ENCODE measurements at places on chromosomes 2 and 18. TPM values are rescaled to one million over a fixed set of nuclear protein-coding genes. Genes with fewer than 3 reads are reported as not detected.

Gene CYTIP
- not detected for total RNA-seq

Gene LONRF2
- 13.7 TPM for total RNA-seq

Gene SPP2
- total RNA-seq, result not detected

- no peaks in the 10 kb centered on the region for H3K27me3 ChIP-seq
- H3K36me3 ChIP-seq, result peaks cover 2% of the 10 kb centered on the region
- DNase-seq, result no peak
- H3K27ac ChIP-seq, result no peak overlapping the region
Measured at GRCh38 chr2:7225848-7226247, 308.6 kb downstream of the RNF144A start.

DNA sequence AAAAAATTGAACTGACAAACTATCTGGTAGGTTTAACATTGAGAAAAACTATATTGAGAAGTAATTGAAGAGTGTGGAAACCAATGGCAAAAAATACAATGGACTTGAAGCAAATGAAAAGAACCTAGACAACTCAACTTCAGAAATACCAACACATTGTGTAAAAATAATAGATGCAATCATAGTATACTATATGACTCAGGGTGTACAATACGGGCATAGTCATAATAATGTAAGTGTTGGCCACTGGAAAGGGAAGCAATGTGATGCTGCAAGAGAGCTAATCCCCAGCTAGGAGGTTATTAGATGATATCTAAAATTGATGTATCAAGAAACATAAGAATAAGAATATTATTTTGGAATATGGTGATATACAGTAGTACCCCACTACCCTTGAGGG lies 45.3 kb downstream of the SMAD7 start:
- H3K4me3 ChIP-seq, result no peak overlapping the region
- no peak overlapping the region for H3K27ac ChIP-seq
- DNase-seq, result no peak
- peaks cover 24% of the 10 kb centered on the region for H3K4me1 ChIP-seq

DNA sequence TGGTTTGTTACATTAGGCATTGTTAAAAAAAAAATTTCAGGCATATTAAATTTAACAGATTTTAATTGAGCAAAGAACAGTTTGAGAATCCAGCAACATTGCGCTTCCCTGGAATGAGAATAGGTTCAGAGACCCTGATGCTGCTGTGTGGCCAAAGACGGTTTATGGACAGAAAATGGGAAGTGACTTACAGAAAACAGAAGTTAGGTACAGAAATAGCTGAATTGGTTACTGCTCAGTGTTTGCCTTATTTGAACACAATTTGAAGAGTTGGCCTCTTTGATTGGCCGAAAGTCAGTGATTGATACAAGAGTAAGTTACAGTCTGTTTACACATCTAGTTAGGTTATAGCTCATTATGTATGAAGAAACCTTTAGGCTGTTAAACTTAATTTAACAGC lies 6.0 kb upstream of the NEDD4L start:
- DNase-seq, result no peak
- no peak overlapping the region for H3K4me3 ChIP-seq
- no peaks in the 10 kb centered on the region for H3K36me3 ChIP-seq
- no peak overlapping the region for H3K27ac ChIP-seq
- H3K4me1 ChIP-seq, result peaks cover 7% of the 10 kb centered on the region

DNA sequence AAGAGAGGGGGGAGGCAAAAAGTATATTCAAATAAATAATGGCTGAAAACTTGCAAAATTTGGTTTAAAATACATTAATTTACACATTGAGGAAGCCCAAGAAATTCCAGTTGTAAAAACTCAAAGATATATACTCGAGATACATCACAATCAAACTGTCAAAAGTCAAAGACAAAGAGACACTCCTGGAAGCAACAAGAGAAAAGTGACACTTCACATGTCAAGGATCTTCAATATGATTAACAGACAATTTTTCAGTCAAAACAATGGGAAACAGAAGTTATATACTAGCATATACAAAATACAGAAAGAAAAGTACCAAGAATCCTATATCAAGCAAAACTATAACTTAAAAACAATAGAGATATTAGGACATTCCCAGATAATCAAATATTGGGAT lies 170.2 kb downstream of the CCDC178 start:
- DNase-seq, result no peak
- no peak overlapping the region for H3K4me3 ChIP-seq
- no peaks in the 10 kb centered on the region for H3K4me1 ChIP-seq
- no peak overlapping the region for H3K27ac ChIP-seq

GRCh38 chr2:241870611-241871537 lies 1.3 kb downstream of the RTP5 start:
- H3K27ac ChIP-seq, result no peak overlapping the region
- DNase-seq, result no peak
- H3K4me1 ChIP-seq, result peaks cover 2% of the 10 kb centered on the region
- peaks cover 18% of the 10 kb centered on the region for H3K27me3 ChIP-seq

- peak overlapping the region; percentile 84 for H3K4me3 ChIP-seq
- no peaks in the 10 kb centered on the region for H3K27me3 ChIP-seq
- DNase-seq, result no peak
- H3K4me1 ChIP-seq, result peaks cover 13% of the 10 kb centered on the region
Measured at GRCh38 chr18:54269893-54270844, 852 bp downstream of the POLI start.

DNA sequence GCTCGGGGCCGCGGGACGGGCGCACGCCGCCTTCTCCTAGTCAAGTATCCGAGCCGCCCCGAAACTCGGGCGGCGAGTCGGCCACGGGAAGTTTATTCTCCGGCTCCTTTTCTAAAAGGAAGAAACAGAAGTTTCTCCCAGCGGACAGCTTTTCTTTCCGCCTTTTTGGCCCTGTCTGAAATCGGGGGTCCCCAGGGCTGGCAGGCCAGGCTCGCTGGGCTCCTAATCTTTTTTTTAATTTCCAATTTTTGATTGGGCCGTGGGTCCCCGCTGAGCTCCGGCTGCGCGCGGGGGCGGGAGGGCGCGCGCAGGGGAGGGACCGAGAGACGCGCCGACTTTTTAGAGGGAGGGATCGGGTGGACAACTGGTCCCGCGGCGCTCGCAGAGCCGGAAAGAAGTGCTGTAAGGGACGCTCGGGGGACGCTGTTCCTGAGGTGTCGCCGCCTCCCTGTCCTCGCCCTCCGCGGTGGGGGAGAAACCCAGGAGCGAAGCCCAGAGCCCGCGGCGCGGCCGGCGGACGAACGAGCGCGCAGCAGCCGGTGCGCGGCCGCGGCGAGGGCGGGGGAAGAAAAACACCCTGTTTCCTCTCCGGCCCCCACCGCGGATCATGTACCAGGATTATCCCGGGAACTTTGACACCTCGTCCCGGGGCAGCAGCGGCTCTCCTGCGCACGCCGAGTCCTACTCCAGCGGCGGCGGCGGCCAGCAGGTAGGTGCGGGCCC lies 617 bp downstream of the FOSL2 start:
- H3K27me3 ChIP-seq, result peaks cover 1% of the 10 kb centered on the region
- no peak overlapping the region for H3K4me3 ChIP-seq
- H3K4me1 ChIP-seq, result peaks cover 35% of the 10 kb centered on the region
- peak overlapping the region; percentile 99 for H3K27ac ChIP-seq

DNA sequence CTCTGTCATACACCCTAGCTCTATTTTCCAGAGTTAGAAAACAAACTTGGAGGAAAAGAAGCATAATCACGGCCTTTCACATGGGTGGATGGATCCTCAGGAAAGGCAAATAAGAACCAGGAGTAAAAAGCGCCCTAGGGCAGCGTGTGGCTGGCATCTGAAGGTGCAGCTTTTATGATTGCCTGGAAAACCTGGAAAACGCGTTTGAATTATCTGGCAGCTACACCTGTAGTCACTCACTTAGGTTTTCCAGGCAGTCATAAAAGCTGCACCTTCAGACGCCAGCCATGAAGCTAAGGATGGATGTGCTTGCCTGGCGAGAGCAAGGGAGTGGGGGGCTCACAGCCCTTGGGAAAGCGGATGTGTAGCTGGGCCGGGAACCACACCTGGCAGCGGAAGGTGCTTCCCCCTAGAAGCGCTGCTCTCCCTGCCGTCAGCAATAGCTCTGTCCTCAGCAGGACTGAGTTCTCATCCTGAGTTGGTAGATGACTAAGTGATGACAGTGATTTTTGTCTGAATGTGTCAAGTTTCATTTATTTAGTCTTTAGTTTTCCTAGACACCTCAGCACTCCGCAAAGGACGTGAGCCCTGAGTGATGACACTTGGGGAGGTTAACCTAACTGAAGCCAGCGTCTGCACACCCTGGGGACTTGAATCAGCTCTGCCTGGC lies 82.0 kb downstream of the DCDC2C start:
- no peak overlapping the region for H3K27ac ChIP-seq
- no peak for DNase-seq
- peaks cover 3% of the 10 kb centered on the region for H3K4me1 ChIP-seq
- H3K4me3 ChIP-seq, result no peak overlapping the region
- H3K27me3 ChIP-seq, result peaks cover 10% of the 10 kb centered on the region
- no peaks in the 10 kb centered on the region for H3K36me3 ChIP-seq

DNA sequence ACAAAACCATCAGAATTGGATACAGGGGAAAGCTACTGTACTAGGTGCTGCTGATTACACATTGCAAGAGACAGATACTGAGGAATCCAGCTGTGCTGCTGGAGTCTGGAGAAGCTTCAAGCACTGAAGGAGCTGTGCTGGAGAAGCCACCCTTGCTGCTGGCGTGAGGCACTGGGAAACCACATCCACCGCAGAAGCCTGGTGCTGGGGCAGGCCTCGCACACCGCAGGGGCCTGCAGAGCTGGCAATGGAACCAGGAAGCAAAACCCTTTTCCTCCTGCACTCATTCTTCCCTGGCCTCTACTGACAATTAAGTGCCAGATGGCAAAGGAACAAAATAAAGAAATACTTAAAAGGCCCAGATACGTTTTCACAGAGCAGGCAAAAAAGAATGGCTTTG lies 94.4 kb upstream of the MSH6 start:
- H3K27ac ChIP-seq, result no peak overlapping the region
- DNase-seq, result no peak
- no peak overlapping the region for H3K4me3 ChIP-seq

- H3K27ac ChIP-seq, result no peak overlapping the region
- no peaks in the 10 kb centered on the region for H3K27me3 ChIP-seq
- H3K4me3 ChIP-seq, result no peak overlapping the region
- H3K36me3 ChIP-seq, result peaks cover 7% of the 10 kb centered on the region
- no peak for DNase-seq
- H3K4me1 ChIP-seq, result no peaks in the 10 kb centered on the region
Measured at GRCh38 chr2:46974174-46974573, 58.6 kb upstream of the MCFD2 start.
